ENCODE measurements at places on chromosomes 2 and 18.

GRCh38 chr2:173354073-173354581 lies 545 bp upstream of the CDCA7 start:
- DNase-seq = no peak

DNA sequence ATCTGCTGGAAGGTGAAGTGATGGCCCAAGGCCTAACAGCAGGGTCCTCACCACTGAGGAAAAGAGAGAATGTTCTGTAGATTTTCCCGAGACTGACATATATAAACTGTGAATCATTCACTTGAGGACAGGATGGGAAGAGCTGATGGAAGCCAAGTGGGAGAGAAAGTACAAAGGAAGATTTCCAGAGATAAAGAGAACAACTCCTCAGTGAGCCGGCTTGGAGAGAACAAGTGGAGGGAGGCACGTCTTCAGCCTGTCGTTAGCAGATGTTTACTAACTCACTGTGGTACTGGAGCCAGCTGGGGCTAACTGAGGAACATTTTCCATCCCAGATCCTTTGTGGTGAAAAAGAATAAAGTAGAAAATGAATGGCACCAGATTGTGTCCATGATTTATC lies 552.9 kb upstream of the TNP1 start:
- no peak for DNase-seq

GRCh38 chr2:60780721-60781120 lies 24.7 kb downstream of the PAPOLG start:
- DNase-seq = no peak

- peak; percentile 43 for DNase-seq
Observed at GRCh38 chr2:158967731-158968395, 577 bp upstream of the TANC1 start.

GRCh38 chr2:37984176-37984575 lies 59.1 kb downstream of the RMDN2 start:
- DNase-seq = no peak

GRCh38 chr2:129015397-129016285 lies 697.0 kb upstream of the HS6ST1 start:
- DNase-seq = no peak

DNA sequence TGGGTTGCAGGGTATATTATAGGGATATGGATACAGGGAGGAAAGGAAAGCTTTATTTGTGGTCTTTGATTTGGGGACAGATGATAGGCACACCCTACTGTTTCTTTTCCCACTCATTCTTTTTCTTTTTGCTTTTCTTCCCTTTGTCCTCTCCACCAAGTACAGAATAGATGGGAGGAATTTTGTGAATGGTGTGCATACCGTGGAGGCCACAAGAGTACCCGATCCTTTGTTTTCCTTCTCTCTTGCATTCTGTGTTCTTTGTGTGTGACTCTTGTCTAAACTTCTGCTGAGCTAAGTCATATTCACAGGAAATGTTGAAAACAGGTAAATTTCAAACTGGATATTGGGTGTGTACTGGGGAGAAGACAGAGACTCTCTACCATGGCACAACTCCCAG lies 321.4 kb upstream of the SLC8A1 start:
- no peak for DNase-seq

- no peak for DNase-seq
Observed at GRCh38 chr2:43905371-43905803, 66.6 kb downstream of the ABCG8 start.

DNA sequence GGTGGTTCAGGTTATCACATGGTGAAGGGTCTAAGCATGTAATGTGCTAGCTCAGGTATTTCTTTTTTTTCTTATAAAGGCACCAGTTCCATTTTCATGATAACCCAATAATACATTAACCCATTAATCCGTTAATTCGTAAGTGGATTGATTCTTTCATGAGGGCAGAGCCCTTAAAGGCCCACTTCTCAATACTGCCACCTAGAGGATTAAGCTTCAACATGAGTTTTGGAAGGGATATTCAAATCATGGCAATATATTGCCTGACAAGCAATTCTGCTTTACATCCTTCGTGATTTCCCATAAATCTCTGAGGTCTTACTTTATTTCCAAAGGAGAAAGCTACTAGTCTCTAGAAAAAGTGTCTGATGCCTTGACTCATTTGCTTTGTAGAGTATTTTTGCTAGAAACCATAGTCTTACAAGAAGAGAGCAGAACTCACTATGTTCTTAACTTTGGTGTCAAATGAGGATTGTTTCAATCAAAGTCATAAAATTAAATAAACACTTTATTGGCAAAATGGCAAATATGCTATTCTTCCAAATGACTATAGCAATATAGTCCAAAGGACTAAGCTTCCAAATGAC lies 271.3 kb downstream of the KCNS3 start:
- peak; percentile 39 for DNase-seq

- DNase-seq = no peak
Observed at GRCh38 chr2:182050333-182051135, 64.9 kb downstream of the PPP1R1C start.
